AG10803 (cell line): ENCODE measurements at places on chromosomes 16 and 17.

- DNase-seq = peak; percentile 64
These were observed 3.7 kb upstream of the ERN1 start for GRCh38 chr17:64133546-64134215.

- no peak for DNase-seq
These were observed 88.7 kb downstream of the AIPL1 start for GRCh38 chr17:6346156-6346786.

DNA sequence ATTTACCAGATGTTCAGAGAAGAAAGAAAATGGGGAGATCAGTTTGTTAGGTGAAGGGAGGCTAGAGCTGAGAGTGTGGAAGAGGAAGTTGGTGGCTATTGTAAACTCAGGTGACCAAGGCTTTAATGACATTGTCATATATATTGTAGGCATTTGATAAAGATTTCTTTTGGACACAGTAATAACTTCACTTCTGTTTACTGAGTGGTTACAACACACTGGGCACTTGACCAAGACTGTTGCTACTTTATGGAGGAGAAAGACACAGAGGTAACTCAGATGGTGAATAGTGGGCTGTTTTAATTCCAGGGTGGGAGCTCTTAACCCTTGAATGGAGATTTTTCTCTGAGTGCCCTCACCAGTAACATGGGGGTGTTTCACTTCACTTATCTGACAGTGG is 46.0 kb downstream of the TNRC6A start:
- peak; percentile 52 for DNase-seq

- DNase-seq = peak; percentile 87
These were observed at the start of gene VPS25 for GRCh38 chr17:42773290-42774035. Gene VPS25, plus strand, starts transcription at chr17:42773449. Its CDS starts 27 bp downstream, at chr17:42773476.

- DNase-seq = no peak
These were observed 472.4 kb downstream of the PMP22 start for GRCh38 chr17:14792746-14793145.

GRCh38 chr17:31417051-31417792 is 25.7 kb downstream of the RAB11FIP4 start:
- no peak for DNase-seq
